ENCODE measurements at places on chromosomes 4 and X.

DNA sequence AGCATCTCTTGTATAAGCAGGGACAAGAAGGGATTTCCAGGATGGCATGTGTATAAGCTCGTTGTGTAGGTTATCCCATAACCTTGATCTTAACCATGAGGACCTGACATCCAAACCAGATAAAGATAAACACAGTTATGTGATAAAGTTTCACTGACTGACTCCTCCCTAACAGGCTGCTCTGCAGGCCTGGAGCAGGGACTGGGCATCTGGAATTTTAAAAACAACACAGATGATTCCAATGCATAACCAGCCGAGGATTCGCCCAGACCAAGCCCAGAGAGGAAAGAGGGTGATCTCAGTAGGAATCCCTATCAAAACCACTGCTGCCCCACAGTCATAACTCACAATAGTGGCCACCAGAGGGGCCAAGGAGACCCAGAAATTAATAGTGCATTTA lies 22.7 kb downstream of the KLF3 start:
- no peak for DNase-seq

DNA sequence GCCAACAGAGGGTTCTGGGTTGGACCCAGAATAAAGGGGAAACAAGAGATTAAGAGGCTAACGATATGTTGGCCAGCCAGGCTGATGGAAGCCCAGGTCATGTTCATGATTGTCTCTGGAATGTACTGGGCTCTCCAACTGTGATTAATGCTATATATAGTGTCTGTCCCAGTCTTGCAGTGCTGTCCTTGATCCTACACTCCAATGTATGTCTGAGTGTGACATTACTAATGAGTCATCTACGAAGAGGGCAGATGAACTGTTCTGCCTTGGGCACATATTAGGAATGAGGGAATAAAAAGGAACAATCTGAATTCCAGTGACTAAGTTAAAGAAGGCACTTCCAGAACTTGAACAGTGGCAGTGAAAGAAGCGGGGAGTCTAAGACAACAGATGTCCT lies 142.1 kb downstream of the PDGFRA start:
- DNase-seq = no peak

GRCh38 chr4:126742048-126742447 lies 890.7 kb upstream of the INTU start:
- DNase-seq = no peak

- no peak for DNase-seq
These were observed 98.4 kb upstream of the GC start for GRCh38 chr4:71882113-71882841.

DNA sequence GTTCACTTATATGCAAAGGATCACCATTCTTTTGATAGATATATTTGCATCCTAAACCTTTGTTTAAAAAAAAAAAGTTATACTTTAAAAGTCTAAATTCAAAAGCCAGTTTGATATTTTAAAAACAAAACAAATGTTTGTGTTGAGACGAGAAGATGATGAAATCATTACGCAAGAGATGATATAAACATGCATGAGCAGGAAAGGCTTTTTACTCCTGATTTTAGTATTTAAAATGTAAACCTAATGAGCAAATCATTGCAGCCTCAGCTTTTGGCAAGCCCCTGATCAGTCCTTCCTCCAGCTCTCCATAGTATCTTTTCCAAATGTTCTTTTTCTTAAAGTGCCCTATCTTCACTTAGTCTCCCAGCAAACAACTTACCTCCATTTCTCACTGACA lies 115.6 kb downstream of the ARAP2 start:
- DNase-seq = no peak

DNA sequence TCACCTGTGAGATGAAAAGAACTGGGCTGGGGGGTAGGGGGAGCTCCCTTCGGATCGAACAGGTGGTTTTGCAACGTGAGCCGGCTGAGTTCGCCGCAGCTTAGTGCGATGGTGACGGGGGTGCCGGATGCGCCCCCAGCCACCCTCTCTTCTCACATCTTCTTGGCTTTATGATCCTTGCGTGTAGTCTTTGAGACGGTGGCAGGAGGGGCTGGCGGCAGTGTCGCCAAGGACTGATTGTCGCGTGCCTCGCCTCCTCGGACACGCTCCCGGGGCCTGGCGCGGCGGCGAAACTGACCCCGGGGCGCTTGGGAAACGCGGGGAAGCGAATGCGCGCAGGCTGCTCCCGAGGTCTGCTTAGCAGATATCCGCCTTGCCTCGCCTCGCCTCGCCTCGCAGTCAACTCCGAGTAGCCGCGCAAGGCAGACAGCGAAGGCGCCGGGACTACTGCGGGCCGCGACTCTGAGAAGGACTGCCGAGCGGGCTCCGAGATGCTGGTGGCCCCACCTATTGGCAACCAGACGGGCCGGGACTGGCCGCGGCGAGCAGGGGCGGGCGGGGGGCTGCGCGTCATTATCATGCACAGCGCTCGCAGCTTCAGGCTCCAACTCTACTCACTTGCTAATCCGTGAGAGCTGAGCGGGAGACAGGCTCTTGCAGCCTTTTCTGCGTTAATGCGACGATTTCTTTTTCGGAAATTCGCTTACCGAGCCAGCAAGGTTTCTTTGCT lies 1.5 kb downstream of the GRID2 start:
- DNase-seq = no peak

GRCh38 chr4:182932651-182933050 lies 15.5 kb upstream of the DCTD start:
- no peak for DNase-seq

DNA sequence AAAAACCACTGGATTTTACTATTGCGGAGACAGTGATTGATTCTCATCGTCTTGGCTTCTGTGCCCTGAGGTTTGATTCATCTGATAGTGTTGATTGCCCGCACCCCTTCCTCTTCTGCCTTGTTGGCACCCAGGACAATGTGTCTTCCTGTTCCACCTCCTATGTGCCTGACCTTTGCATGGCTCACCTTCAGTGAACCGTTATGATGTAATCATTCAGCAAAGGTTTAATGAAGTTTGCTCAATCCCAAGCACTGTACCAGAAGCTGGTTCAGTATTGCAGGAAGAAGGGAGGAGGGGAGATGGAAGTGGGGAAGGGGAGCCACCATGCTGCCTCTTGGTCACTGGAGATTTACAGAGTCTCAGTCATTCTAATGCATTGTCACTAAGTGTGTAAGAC lies 36.3 kb downstream of the PDGFRA start:
- DNase-seq = no peak

GRCh38 chr4:882646-883045 lies 49.5 kb downstream of the GAK start:
- no peak for DNase-seq

DNA sequence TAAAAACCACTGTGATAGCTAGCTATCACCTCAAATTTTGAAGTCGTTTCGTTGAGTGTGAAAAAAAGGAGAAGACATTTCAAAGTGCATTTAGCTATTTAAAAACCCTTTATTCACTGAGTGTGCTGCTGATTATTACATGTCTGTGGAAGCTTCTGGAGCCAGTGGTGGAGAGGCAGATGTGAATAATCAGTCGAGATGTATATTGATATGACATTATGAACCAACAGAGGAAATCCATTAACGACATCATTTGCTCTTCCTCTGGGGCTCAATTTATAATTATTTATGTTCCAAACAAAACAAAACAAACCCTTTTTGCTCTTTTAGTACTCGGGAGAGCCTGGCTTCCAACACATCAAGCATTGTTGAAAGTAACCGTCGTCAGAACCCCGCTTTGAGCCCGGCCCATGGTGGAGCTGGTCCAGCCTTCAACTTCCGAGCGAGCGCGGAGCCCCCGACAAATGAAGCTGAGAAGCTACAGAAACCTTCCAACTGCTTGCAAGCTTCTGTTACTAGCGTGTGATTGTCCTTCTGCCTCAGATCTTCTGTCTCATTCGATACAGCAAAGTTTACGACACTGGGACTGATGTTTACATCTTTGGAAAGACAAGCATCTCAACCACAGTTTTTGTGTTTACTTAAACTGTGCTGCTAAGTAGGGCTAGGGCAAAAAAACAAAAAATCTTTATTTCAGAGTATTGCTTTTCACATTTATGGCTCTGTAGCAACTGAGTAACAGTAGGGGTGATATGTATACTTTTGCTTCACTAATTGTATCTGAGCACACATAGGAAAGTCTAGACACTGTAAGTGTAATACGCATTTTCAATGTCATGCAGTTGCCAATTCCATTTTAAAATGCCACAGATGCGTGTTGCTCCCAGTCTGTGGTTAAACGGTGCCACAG lies 111.9 kb downstream of the STOX2 start:
- no peak for DNase-seq

GRCh38 chr4:189802884-189803283 lies 137.8 kb upstream of the FRG1 start:
- DNase-seq = no peak

GRCh38 chr4:101973361-101973760 lies 182.8 kb downstream of the BANK1 start:
- DNase-seq = no peak

GRCh38 chr4:32909736-32910135 lies 2189.6 kb downstream of the PCDH7 start:
- no peak for DNase-seq

DNA sequence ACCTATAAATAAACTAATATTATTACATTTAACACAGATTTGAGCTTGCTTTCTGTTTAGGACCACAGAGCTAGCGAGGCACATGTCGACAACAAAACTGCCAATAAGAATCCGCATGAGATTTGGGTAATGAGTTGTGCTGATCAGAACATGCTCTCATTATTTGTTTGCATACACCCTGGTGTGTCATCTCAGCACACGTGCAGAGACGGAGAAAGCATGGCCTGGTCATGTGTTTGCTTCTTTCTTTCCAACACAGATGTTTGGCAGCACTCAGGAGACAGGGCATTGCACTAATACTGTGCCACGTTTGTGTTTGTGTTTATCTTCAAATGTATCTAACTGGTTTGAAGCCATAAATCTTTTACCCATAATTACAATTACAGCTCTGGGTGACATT lies 364.8 kb downstream of the ARAP2 start:
- DNase-seq = no peak

DNA sequence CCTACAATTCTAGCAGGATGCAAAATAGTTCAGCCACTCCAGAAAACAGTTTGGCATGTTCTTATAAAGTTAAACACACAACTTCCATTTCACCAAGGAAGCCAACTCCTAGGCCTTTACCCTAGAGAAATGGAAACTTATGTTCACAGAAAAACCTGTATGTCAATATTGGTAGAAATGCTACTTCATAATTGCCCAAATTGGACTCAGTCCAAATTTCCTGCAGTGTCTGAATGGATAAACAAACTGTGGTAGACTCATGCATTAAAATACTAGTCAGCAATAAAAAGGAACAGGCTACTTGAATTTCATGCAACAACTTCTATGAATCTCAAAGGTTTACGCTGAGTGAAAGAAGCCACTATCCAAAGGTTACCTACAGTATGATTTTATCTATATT lies 1738.8 kb upstream of the IGFBP7 start:
- DNase-seq = no peak

DNA sequence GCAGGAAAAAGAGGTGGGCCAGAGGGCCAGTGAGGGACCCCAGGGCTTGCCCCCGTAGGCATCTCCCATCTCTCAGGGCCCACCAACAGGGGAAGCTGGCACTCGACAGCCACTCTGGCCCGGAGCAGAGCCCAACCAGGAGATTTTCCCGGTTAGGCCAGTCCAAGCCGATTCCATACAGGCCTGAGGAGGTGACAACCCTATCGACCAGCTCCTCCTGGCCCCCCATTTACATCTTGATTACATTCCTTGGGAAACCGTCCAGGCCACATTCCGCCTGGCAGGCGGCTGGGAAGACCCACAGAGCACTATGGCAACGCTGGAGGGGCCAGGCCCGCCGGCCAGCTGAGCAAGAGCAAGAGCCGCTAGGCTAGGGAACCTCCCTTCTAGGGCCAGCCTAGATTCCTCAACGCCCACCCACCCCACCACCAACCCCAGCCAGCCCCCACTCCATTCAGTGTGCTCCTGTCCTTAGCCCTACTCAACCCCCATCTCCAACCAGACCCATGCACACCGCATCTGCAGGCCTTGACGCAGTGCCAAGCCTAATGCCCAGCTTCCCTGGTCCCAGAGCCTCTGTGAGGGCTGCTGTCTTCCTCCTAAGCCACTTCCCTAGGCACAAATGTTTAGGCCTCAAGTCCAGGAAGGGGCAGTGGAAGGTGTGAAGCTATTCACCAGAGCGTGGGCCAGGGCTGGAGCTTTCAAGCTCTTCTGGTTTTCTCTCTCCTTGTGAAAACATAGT lies 161.2 kb downstream of the EFNB1 start:
- DNase-seq = no peak

- DNase-seq = no peak
These were observed 47.0 kb upstream of the DHRSX start for GRCh38 chrX:2547736-2548135.

- DNase-seq = no peak
These were observed 210.4 kb downstream of the SPRY1 start for GRCh38 chr4:123606946-123607542.

DNA sequence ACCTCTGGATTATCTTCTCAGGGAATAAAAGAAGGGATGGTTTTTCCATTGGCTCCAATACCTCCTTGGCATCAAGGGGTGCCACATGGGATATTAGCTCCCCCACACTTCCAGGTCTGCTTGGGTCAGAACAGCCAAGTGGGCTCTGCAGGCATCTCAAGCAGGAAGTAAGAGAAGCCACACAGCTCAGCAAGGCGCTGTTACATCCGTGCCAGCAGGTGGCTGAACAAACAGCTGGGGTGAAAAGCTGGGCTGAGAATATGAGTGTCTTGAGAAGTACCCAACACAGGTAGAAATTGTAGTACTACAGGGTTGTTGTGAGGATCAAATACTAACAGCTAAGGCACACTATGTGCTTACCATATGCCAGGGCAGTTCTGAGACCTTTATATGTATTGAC lies 76.7 kb upstream of the TMEM150C start:
- DNase-seq = no peak

- DNase-seq = no peak
These were observed 74.3 kb downstream of the SNX25 start for GRCh38 chr4:185283723-185284122.

DNA sequence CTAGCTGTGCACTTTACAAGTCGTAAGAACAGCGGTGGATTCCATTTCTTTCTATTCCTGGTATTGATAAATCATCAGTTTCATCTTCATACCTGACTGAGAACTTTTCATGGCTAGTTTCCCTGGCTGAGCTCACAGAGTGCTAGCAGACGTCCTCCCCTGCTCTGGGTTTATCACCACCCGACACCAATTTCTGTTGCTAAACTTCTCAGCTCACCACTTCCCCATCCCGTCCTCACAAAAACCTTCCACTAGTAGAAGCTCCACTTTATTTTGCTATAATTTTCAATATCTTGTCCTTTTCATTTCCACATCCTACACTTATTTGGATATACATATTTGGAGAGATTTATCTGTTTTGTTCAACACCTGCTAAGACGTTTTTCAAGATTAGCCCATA lies 869.4 kb upstream of the FRG1 start:
- DNase-seq = no peak

GRCh38 chr4:156958276-156959074 lies 13.1 kb downstream of the PDGFC start:
- DNase-seq = no peak

GRCh38 chrX:139834879-139835278 lies 98.0 kb downstream of the ATP11C start:
- no peak for DNase-seq

GRCh38 chrX:125769628-125770027 lies 396.5 kb downstream of the DCAF12L2 start:
- no peak for DNase-seq

GRCh38 chr4:169253113-169253671 lies 17.6 kb downstream of the SH3RF1 start:
- DNase-seq = no peak

- DNase-seq = no peak
These were observed 93.6 kb downstream of the ATXN3L start for GRCh38 chrX:13226214-13226613.

GRCh38 chrX:116462822-116463221 lies at the start of gene CT83:
Gene CT83, minus strand, starts transcription at chrX:116462976. Its CDS starts 120 bp downstream, at chrX:116462856.
- DNase-seq = no peak

Measured in activated T-cell treated with anti-CD3 and anti-CD28 coated beads, Interleukin-2, amount 50 U/mL, for 1 hour (primary cell).